Naive thymus-derived CD4-positive, alpha-beta T cell (primary cell): ENCODE measurements at places on chromosomes 13 and 19. TPM values are rescaled to one million over a fixed set of nuclear protein-coding genes. Genes with fewer than 3 reads are reported as not detected.

GRCh38 chr19:16185768-16186123 is 536 bp downstream of the FAM32A start:
- peak; percentile 29 for DNase-seq

DNA sequence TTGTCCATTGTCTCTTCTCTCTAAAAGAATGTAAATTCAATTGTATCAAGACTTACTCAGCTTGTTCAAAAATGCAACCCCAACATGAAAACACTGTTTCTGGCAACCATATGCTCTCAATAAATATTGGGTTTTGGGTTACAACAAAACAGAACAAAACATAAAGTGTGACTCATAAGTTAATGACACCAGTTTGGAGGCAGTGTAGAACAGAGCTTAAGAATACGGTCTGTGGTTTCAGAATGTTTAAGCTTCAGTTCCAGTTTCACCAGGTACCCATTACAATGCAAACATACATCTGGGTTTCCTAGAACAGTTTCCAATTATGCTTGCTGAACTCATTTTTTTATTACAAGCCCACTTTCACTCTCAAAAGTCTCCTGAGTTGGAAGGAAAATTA is 285.8 kb upstream of the PCDH9 start:
- DNase-seq = no peak

GRCh38 chr13:109789262-109789661 is 2.9 kb upstream of the IRS2 start:
- no peak for DNase-seq

GRCh38 chr13:29861694-29862110 is 11.3 kb upstream of the UBL3 start:
- no peak for DNase-seq

DNA sequence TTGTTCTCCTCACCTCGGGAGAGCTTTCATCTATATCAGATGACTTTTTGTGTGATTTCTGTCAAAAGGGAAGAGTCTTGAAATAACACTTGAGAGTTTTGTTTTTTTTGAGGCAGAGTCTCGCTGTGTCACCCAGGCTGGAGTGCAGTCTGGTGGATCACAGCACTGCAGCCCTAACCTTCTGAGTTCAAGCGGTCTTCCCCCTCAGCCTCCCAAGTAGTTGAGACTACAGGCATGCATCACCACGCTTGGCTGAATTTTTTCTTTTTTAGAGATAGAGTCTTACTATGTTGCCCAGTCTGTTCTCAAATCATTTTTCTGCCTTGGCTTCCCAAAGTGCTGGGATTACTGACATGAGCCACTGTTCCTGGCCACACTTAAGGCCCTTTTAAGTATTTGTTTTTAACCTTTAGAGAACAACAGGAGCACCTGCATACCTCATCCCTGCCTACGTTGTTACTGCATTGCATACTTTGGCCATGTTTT is 11.4 kb downstream of the NDFIP2 start:
- DNase-seq = no peak

- DNase-seq = no peak
These were observed 442.6 kb upstream of the ZNF507 start for GRCh38 chr19:31902821-31903220.

- no peak for DNase-seq
These were observed 18.1 kb downstream of the DGKH start for GRCh38 chr13:42066542-42066941.

DNA sequence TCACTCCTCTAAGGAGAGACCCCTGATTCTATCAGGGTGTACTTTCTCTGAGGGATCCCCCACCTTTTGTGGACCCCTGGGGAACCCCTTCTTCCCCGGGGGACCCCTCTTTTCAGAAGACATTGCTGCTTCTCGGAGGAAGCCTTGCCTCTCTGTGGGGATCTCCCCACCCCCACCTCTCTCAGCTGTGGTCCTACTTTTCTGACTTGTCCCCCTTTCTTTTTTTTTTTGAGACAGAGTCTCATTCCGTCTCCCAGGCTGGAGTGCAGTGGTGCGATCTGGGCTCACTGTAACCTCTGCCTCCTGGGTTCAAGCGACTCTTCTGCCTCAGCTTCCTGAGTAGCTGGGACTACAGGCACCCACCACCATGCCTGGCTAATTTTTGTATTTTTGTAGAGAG is 18.4 kb upstream of the GATAD2A start:
- no peak for DNase-seq

DNA sequence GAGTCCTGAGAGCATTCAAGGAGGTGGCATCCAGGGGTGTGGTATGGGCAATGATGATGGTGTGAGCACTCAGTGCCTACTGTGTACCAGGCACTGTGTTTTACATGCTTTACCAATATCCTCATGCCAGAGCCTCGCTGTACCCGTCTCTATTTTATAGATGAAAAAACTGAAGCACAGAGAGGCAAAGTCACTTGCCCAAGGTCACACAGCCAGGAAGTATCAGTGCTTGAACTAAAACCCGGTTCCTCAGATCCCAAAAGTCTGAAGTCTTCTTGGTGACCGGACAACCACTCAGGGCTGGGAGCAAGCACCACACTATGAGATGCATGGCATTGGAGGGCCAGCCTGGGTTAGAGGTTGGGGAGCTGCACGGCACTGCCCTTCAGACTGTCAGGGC is 84.1 kb downstream of the CHST8 start:
- DNase-seq = no peak

DNA sequence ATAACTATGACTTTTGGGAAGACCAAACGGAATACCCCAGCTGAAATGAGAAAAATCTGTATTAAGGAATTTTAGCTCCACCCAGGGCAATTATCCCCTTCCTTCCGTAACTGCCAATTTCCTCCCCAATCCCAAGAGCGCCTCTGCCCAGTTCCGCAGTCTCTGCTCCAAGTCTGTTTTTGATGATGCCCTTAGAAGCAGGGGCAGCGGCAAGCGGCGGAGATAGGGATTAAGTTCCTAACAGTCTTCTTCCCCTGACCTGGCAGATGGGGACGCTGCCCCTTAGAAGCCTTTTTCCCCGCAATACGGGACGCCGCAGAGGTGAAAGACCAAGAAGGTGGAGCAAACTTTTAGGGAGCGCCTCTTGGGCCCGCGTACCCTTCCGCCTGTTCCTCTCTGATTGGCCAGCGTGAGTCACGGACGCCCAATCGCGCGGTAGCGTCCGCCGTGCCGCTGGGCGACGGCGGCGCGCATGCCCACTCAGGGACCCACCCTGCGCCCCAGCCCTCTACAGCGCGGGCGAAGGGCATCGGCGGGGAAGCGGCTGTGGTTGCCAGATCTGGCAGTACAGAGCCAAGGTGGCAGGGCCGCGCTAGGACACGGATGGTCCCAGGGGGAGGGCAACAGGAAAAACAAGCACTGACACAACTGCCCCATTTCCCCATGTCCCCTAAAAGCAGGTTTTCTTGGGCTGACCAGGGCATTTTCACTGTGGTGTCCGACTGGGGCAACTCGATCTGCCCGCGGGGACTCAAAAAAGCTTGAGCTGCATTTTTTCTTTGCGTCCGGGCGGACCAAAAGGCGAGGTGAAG is 843 bp upstream of the TDRD3 start:
- peak; percentile 84 for DNase-seq

GRCh38 chr13:78372581-78372980 is 230.8 kb downstream of the POU4F1 start:
- DNase-seq = no peak

GRCh38 chr19:45615795-45616703 is 14.0 kb upstream of the GPR4 start:
- DNase-seq = peak; percentile 81

GRCh38 chr13:79812070-79812850 is 331.3 kb downstream of the NDFIP2 start:
- DNase-seq = no peak

DNA sequence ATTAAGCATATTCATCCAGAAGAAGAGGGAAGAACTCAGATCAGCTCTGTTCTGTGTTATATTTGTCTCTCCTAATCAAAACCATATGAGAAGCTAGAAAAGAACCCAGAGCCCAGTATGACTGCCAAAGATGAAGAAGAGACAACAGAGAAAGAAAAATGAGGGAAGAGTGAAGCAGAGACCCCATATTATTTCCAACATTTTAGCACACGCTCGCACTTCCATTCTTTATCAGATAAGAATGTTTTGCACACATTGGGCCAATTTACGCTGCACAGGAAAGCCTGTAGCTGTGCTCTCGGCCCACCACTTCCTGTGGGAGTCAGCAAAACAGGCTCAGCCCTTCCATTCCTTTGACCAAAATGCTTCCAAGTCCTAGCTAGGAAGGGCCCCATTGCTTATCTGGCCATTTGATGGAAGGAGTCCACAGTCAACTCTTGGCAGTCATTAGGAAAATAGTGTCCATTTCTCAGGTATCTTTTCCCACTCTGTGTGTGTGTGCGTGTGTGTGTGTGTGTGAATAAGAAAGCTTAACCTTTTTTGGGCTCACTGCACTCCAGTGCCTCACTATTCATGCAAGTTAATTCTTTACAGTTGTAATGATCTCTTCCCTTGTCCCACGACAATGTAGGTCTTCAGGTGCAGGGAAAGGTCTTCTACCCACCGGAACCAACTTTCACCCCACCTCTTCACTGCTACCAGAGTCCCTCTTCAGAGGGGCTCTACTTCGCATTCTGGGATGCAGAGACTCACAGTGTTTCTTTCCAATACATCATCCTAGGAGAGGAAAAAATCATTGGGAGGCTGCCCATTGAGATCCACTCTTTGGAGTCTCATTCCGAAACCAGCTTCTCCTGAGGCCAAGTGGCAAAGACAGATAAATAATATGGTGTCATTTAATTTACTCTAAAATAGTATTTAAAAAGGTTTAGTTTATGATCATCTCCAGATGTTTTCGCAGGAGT is 237.5 kb downstream of the COG6 start:
- DNase-seq = no peak

GRCh38 chr19:6292006-6292405 is 12.2 kb upstream of the MLLT1 start:
- no peak for DNase-seq

GRCh38 chr13:98310485-98311199 is 133.6 kb upstream of the RNF113B start:
- DNase-seq = no peak

GRCh38 chr13:50448535-50448998 is 394.9 kb downstream of the DLEU7 start:
- DNase-seq = no peak

DNA sequence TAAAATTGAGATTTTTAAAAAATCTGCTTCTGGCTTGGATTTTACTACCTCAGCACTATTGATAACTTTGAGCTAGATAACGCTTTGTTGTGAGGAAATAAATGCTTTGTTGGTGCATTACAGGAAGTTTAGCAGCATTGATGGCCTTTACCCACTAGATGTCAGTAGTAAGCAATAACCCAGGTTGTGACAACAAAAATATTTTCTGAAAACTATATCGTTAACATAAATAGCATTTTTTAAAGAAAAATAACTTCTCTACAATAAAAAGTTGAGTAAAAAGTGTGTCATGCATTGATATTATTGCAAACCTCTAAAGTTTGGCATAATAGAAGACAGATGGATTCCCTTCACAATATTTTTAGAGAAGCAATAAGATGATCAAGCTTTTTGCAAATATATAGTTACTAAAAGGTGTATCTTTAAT is 1246.5 kb downstream of the UQCRFS1 start:
- no peak for DNase-seq

DNA sequence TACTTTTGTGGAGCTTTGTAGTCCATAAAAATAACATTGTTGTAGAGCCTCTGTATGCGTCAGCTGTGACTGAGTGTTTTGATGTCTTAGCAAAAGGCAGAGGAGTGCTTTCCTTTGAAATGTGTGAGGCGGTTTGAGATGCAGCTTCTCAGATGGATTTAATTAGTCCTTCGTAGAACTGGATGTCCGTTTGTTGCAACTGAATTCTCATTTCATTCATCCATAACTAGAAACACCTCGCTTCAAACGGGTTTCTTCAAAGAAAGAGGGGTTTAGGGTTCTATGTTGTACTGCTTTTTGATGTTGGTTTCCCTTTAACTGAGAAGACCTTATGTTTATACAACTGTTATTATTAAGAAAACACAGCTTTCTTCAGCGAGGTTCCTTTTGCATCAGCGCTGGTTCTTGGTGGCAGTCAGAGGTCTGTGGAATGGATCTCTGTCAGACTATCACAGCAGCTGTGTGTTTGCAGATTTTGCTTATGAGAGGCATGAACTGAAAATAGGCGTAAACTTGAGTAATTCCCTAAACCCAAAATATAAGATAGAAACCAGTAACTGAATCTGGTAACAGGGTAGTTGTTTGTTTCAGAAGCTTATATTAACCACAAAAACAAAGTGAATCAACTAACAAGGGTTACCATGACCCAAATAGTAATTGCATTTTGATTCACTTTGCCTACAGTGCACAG is 194.4 kb downstream of the GGACT start:
- DNase-seq = peak; percentile 15

DNA sequence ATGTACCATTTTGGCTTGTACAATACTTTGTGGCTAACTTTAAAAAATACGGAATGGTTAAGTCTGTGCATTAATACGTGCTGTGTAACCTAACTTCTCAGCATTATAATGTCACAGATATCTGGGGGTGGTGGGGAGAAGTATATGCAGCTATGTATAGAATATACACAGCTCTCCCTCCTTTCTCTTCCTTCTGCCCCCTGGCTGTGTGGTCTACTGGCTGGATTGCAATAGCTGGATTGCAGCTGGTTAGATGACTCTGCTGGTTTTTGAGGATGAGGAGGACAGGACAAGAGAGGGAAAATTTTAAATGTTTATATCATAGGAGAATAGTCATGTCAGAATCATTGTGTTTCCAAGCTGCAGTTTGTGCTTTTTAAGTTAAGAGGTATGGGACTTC is 9.7 kb downstream of the RNASEH2B start:
- no peak for DNase-seq

GRCh38 chr13:97559030-97559429 is 125.1 kb downstream of the RAP2A start:
- DNase-seq = no peak

DNA sequence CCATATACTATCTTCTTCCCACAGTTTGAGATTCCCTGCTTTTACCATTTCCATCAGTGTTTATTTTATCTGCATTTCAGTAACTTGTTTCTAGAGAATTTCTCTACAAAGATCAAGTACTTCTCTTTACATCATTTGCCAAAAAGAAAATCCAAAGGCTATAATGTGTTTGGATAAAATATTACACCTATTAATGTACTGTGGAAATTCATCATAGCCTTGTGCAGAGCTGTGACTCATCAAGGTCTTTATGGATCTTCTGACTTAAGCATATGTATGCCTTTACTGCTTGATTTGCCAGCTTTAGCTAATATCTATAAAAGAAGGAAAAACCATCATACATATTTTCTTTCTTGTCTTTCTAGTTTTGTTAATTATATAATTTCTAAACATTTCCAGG is 9.6 kb upstream of the HTR2A start:
- no peak for DNase-seq

DNA sequence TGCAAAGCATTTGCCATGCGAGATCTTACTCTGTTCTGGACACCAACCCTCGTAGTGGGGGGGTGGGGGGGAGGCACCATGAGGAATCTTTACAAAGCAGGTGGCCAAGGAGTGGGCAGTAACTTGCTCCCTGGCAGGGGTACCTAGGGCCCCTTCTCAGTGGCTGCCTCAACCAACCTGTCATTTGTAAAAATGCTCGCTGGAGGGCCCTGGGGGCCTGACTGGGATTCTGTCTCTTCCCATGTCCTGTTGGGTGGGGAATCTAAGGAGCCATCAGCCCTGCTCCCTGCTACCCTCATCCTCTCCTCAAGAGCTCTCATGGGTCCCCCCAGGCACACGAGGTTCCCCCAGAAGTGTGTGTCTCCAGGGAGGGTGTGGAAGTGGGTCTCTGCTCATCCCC is 1.5 kb downstream of the KCNN1 start:
- no peak for DNase-seq

The NCR1 gene
- 22.1 TPM for total RNA-seq

The DMAC2 gene
- total RNA-seq = 25.3 TPM

The IGFL3 gene
- not detected for total RNA-seq

The SELENOV gene
- total RNA-seq = not detected

The KLK6 gene
- not detected for total RNA-seq

The ZNF99 gene
- total RNA-seq = not detected

The COMP gene
- not detected for total RNA-seq

The BCAM gene
- not detected in 2 replicates for total RNA-seq

The TRIP10 gene
- total RNA-seq = 5.4 TPM
